ENCODE measurements at places on chromosomes 11 and 22.

DNA sequence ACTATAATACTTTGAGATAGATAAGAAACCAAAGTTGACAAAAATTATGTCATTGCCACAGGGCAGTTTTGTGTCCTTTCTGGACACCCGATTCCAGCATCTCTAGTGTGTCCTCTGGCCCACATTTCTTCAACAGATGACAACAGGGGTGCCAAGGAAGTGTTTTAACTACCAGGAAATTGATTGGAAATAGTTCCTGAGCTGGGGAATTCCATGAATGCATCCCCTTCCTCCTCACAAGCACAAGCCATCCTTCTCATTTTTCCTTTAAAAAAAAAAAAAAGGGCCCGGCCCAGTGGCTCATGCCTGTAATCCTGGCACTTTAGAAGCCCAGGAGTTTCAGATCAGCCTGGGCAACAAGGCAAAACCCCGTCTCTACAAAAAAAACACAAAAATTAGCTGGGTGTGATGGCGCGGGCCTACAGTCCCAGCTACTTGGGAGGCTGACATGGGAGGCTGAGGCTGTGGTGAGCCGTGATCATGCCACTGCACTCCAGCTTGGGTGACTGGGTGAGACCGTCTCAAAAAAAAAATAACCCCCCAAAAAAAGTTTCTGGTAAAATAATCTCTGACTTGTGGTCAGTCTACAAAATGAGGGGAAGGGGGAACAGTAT lies 797 bp upstream of the B3GAT3 start:
- DNase-seq = no peak

GRCh38 chr11:1830322-1831223 lies 4.2 kb upstream of the SYT8 start:
- no peak for DNase-seq

GRCh38 chr11:33227578-33228261 lies 29.5 kb upstream of the HIPK3 start:
- DNase-seq = no peak

DNA sequence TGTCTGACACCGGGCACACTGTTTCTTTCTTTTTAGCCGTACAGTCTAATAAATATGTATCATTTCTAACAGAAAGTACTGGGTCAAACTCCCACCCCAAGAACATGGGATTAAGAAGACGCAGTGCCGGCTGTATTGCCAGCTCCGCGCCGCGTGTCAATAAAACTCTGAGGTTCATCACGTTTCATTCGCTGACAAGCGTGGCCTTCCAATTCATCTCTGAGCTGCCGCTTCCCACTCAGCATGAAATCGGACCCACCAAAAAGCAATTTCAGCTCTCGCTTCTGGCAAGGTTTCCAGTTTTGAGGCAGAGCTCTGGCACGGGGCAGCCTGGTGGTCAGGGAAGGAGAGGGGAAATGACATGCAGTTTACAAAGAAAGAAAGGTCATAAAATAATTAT lies 819.8 kb downstream of the OPCML start:
- no peak for DNase-seq

GRCh38 chr11:133388975-133389568 lies 143.2 kb downstream of the OPCML start:
- DNase-seq = no peak

- no peak for DNase-seq
These were observed 1.3 kb upstream of the HBB start for GRCh38 chr11:5228124-5228523.

DNA sequence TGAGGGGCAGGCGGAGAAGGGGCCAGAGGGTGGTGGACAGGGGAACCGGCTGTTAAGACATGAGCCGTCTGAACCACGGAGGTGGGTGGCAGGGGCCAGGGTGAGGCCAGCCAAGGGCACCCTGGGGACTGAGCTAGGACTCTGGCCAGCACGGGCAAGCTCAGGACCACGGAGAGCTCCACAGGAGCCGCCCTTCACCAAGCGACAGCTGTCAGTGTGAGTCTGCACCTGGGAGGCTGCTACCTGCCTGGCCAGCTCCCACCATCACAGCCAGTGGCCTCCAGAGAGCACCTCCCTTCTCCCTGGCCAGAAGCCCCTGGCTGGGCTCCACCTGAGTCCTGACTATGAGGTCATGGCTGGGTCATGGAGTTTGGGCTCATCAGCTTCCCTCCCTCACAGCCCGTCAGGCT lies 21.6 kb downstream of the MGAT3 start:
- no peak for DNase-seq

GRCh38 chr11:60891103-60891741 lies 15.2 kb downstream of the PRPF19 start:
- DNase-seq = no peak

DNA sequence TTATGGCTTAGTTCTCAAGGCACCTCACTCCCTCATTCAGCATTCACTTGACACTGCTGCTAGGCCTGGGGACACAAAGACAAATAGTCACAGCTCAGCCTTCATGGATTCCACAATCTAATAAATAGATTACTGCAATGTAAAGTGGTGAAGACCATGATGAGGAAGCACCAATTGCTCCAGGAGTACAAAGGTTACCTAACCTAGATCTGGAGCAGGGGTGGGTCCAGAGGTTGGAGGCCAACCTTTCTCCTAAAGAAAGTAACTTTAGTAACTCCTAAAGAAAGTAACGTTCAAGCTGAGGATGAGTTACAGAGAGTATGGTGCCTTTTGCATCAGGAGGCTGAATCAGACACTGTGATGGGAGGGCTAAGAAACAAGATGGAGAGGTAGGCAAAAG lies 4.1 kb downstream of the TRIM3 start:
- no peak for DNase-seq

DNA sequence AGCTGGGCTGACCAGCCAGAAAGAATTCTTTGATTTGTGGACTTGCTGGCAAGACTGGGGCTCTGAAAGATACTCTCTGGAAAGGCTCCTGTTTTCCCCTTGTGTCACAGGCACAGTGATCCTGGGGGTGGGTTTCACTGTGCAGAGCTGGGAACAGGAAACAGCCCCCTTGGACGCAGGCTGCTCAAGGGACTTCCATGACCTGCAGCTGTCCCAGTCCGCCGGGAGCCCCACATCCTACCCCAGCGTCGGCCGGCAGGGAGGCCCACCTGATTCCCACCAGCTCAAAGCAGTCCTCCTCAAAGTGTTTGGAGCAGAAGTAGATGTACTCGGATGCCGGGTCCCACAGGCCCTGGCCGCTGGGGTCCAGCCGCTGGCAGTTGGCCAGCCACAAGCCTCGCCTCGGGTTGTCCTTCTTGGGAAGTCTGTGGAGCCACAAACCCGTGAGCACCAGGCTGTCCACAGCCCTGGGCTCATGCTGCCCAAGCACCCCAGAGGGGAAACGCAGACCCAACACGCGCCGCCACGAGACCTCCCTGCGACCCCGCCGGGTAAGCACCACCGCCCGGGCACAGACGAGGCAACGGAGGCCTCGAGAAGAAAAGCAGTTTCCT lies 824 bp downstream of the THAP7 start:
- no peak for DNase-seq

DNA sequence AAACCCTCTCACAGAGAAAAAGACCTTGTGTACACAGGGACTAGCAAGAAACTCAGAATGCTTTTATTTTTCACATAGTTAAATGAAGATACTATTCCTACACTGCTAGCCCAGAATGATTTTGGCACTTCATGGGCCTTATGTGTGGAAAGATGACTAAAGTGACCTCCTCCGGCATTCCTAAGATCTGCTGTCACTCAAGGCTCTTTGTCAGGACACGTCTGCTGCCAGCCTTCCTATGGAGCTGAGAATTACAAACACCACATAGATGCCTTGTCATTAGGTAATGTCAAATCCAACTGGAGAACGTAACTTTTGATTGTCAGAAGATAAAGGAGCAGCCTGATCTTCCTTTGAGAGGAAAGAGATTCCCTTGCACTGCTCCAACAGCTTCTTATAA lies 249.1 kb downstream of the FAT3 start:
- DNase-seq = no peak

GRCh38 chr11:83628622-83629355 lies 342.6 kb upstream of the CCDC90B start:
- DNase-seq = no peak

GRCh38 chr11:116553482-116553881 lies 219.3 kb downstream of the BUD13 start:
- DNase-seq = no peak

DNA sequence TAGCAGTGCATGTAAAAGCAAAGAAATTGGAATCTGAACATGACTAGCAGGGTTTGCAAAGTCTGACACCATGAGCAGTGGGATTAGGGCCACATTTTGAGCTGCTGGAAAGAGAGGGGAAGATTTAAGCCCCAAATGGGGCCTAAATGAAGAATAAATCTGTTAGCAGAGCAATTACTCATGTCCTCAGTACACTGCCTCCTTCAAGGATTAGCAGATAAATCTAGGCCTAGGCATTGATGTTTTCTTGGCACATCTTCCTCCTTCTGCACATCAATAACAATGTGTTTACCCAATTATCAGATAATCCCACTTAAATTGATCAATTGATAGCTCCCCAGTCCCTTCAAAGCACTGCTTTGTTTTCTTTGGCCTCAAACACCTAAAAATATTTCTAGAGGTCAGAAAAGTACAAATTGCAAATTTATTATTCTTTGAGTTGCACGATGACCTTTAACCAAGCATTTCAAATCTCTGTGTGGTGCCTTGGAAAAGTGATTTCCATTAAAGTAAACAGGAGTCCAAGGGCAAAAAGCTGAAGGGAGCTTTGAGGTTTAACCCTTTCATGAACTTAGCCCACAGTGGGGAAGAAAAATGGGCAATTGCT lies 514.7 kb upstream of the CHORDC1 start:
- no peak for DNase-seq
